ENCODE measurements at places on chromosomes 13 and 19.

GRCh38 chr13:70987043-70987442 is 878.8 kb upstream of the KLHL1 start:
- DNase-seq: no peak

DNA sequence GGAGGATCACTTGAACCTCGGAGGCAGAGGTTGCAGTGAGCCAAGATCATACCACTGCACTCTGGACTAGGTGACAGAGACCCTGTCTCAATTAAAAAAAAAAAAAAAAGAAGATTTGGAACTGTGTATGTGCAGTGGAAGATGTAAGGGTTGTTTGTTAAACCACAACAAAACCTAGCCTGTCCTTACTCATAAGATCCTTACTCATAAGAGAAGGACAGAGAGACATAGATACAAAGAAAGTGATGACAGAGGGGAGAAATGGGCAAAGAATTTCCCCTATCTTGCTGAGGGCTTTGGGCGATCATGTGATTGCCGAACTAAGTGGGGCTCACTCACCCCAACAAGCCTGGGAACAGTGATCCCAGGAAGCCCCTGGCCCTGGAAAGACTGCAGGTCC is 7.9 kb downstream of the ITPKC start:
- no peak for DNase-seq

DNA sequence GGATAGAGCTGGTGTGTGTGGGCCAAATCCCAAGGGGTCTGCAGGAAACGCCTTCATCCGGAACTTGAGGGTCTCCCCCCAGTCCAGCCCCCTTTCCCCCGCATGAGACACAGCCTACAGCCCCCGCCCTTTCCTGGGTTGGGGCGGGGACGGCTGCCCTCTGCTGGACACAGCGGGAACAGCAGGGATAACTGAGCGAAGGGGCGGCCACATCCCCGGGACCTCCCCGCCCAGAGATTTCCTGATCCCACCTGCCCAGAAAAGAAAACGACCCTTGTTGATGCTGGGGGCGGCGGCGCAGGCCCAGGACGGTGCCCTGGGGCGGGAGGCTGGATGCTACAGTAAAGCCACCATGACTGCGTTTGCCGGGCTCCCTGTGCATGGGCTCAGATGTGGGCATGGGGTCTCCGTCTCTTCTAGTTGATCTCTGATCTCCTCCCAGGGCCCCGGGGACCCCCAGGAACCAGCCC is 14.2 kb downstream of the ONECUT3 start:
- peak; percentile 54 for DNase-seq

GRCh38 chr19:13164343-13165161 is 14.3 kb downstream of the IER2 start:
- DNase-seq: no peak

GRCh38 chr13:21095311-21095710 is 33.9 kb upstream of the LATS2 start:
- DNase-seq: no peak

Data from activated naive CD4-positive, alpha-beta T cell (primary cell).